ENCODE measurements at places on chromosomes 12 and 14. TPM values are rescaled to one million over a fixed set of nuclear protein-coding genes. Genes with fewer than 3 reads are reported as not detected.

The RNF212B gene
- total RNA-seq: not detected

The PTPN21 gene
- 11.0 TPM for total RNA-seq

The SPATS2 gene
- total RNA-seq: 30.7 TPM

The CLEC6A gene
- not detected for total RNA-seq

The LTB4R2 gene
- total RNA-seq: 3.8 TPM

The KRT75 gene
- not detected for total RNA-seq

The FAM90A1 gene
- total RNA-seq: 0.11 TPM

The ARMH4 gene
- 10.7 TPM for total RNA-seq

The GARIN6 gene
- not detected for total RNA-seq

The DNAH10 gene
- total RNA-seq: 0.33 TPM

The SRRM4 gene
- under 0.01 TPM for total RNA-seq

The FUT8 gene
- total RNA-seq: 139 TPM

The JPH4 gene
- not detected for total RNA-seq

The CPM gene
- 7.9 TPM for total RNA-seq

The CMTM5 gene
- 0.50 TPM for total RNA-seq

The FOXG1 gene
- under 0.01 TPM for total RNA-seq

The IQSEC3 gene
- total RNA-seq: 0.33 TPM

The GLT8D2 gene
- total RNA-seq: 19.0 TPM

The ASPG gene
- total RNA-seq: not detected

The PRICKLE1 gene
- 15.1 TPM for total RNA-seq

The UNC119B gene
- total RNA-seq: 37.5 TPM

The MTA1 gene
- 30.7 TPM for total RNA-seq

The ADAMTS20 gene
- total RNA-seq: not detected

The KRT71 gene
- total RNA-seq: not detected

The MYO1A gene
- total RNA-seq: not detected

The NFATC4 gene
- total RNA-seq: 76.2 TPM

The CCDC198 gene
- total RNA-seq: not detected

The TUBA1B gene
- 1,583 TPM for total RNA-seq

The NPFF gene
- total RNA-seq: not detected
